ENCODE measurements at places on chromosomes 6 and 20.

DNA sequence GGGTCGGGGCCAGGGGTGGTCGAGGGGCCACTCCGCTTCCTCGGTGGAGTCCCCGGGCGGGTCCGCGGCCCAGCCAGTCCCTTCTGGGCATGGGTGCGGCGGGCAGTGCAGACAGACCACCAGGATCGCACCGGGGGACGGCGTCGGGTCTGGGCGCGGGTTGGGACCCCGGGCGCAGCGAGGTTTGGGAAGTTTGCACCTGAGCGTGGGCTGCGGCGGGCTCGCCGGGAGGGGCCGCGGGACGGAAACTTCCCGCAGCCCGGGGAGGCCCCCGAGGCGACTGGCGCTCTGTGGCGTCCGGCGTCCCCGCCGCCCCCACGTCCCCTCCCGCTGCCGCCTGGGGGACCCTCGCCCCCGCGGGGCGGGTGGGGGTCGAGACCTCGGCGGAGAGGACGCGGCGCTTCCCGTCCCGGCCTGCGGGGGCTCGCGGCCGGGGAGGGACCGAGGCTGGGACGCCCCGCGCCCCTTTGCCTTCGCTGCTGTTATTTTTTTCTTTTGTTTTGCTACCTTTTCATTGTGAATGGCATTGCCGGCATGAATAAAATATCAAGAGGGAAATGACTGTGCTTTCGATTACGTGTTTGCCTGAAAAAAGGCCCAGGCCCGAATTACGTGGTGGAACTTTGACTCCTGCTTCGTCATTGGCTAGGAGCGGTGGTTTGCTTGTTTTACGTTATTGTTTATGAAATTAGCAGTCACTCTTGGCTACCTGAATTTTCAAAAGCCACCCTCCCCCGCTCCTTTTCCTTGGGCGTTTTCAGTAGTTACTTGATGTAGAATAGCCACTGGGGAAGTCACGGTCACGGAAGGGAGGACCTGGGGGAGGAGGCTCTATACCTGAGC, 703 bp downstream of the SNX9 start:
- peak; percentile 63 for DNase-seq

DNA sequence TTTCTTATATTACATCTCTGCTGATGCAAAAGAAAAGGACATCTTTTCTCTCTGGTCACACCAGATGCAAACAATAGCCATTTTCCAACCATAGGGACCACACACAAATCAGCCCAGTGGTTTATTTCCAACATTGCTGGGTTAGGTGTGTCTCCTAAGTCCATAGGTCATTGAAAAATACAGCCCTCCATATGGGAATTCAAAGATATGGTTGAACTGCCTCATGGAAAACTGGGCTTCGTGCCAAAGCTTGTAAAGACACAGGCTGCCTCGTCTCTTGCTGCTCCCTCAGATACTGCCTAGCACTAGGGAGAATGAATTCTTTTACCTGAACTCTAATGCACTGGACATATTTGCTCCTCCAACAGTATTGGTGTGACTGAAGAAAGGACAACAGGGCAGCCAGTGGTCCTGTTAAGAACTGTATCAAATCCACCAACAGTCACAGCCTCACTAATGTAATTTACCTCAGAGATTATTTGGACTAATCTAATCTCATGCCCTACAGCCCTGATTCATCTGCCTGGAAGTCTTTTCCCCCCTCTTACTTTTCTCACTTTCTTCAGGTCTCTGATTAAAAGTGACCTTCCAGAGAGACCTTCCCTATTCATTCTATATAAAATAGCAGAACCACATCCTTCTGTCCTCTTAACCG, 48.3 kb upstream of the TBC1D32 start:
- no peak for DNase-seq

DNA sequence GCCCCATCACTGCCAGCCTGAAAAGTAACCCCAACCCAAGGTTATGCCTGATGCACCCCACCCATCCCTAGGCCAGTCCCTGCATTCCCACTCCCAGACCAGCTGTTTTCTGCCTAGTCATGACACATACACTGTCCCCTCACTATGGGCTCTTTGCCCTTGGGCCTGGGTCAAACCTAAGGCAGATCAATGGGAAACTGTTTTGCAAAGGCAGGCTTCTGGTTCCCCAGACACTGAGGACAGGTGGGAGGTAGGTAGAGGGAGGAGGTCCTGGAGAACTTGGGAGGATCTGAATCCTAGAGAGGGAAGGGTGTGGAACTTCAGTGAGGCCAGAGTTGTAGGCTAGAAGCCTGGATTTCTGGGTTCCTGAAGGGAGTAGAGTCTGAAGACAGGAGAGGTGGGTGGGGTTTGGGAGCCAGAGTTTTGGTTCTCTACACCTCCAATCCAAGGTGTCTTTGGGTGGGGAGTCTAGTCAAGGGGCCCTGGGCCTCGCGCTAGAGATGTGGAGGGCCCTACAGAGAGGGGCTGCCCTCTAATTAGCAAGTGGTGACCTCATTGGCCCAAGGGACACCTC, 2.0 kb downstream of the CLIC1 start:
- DNase-seq = no peak

- DNase-seq = no peak
Measured at GRCh38 chr6:24252280-24252679, 105.6 kb downstream of the DCDC2 start.

DNA sequence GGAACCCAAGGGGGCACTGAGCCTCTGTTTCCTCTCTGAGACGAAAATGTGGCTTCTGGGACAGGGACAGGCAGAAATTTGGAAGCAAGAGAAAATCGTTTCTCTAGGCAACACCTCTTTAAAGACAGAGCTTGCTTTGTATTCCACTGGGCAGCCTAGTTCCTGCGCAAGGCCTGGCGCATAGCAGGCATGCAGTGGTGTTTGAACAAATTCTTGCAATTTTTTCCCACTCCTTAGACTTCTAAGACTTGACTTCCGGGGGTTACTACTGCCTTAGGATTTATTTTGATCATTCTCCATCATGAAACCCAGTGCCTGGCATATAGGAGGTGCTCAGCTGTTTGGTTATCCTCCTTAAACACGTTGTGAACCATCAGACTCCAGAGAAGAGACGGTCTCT, 249.0 kb upstream of the KCNG1 start:
- no peak for DNase-seq

- no peak for DNase-seq
Measured at GRCh38 chr20:48816282-48817205, 11.3 kb downstream of the PREX1 start.

GRCh38 chr20:4083098-4083865, 67.9 kb upstream of the RNF24 start:
- DNase-seq = no peak

DNA sequence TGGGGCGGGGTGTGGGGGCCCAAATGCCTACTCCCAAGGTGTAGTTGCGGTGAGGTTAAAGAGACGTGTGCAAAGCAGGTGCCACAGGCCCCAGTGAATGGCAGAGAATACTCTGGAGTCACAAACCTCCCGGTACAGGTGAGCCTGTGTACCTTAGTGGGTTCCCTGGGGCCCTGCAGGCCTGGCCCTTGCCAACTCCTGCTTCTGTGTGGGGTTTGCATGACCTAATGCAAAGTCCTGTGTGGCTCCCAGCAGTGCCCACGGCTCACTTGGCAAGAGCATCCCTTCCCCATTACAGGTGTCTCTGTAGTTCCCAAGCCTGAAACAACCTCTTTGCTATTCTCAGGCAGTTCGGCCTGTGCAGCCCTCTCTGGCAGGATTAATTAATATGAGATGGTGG, 17.5 kb downstream of the SPDEF start:
- no peak for DNase-seq

DNA sequence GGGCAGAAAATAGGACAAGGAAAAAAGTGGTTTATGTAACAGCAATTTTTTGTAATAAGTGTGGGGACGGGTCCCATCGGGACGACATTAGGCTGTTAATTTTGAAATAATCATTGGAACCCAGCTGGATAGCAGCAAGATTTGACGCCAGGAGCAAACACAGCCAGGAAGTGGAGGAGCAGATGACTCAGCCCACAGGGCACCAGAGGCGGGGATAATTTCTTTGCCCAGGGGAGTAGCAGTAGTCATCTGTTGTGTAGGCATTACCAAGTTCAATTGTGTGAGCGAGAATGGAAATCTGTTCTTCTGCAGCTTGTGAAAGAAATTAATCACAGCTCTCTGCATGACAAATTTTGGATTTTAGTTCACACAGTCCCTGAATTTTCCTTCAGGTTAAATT, 22.6 kb upstream of the RIN2 start:
- DNase-seq = no peak

DNA sequence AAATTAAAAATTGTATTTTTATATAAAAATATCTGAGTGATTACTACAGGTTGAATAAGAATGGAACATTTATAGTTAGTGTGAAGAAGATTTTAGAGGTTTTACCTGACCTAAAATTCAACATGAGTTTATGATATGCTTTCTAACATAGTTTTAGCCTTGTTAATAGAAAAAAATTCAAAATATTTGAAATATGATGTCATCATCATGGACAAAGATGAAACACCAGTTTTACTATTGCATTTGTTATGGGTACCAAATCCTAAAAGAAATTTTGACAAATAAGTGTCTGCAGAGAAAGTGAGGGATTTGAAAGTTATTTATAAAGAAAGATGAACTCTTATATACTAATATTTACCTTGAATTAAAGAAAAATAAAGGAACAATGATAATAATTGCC, 479.7 kb downstream of the TBC1D32 start:
- DNase-seq = no peak

DNA sequence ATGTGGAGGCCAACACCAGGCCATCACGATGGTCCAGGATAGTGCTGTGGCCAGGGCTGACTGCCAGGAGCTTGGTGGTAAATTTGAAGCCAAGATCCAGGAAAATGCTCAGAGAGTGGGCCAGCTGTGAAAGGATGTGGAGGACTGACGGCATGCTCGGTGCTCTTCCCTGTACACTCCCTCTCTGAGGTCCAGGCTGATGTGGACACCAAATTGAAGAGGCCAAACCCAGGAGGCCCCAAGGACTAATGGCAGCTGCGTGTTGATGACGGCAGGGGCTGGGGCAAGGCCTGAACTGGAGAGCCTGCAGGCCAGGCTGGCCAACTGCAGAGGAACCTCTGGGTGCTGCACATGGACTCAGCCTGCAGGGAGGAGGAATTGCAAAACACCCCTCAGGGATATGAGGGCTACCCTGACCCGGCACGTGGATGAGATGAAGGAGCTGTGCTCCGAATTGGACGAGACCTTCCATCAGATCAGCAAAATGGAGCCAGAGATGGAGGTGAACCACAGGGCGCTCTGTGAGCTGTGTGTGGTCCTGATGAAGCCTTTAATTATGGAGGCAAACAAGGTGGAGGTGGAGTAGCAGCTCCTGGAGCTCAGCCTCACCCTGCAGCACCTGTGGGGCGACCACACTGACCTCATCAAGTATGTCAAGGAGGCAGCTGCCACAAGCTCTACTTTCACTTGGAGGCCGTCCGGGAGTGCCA, 6.9 kb upstream of the RAET1E start:
- no peak for DNase-seq

- no peak for DNase-seq
Measured at GRCh38 chr20:4937407-4938319, 63.6 kb downstream of the SLC23A2 start.

DNA sequence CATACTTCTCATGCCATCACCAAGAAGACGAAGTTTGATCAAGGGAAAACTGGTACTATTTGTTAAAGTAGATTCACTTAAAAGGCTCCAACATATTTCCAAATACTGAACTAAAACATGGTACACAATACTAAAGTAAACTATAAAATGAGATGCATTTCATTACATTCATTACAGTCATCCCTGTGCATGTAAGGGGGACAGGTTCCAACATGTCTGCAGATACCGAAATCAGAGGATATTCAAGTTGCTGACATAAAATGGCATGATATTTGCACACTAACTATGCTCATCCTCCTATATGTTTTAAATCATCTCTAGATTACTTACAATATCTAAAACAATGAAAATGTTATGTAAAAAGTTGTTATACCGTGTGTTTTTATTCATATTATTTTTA, 893.9 kb upstream of the MANEA start:
- no peak for DNase-seq

DNA sequence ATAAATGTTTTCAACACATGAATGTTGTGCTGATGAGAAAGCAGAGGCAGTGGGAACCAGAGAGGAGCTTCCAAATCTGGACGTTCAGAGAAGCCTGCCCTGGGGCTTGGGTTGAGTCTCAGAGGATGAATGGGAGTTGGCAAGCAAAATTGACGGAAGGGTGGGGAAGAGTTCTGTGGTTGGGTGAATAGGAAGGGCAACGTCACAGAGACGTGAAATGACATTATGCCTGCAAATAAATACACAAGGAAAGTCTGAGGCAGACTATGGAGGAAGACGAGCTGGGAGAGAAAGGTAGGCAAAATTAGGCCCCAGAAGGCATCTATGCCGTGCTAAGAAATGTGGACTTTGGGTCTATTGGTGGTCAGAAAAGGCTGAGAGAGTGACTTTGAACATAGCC, 25.2 kb upstream of the SGK1 start:
- DNase-seq = no peak
